Activated CD8-positive, alpha-beta T cell treated with anti-CD3 and anti-CD28 coated beads, Interleukin-2, amount 10 ng/mL, durations not matched to agents 7 days and 5 days (primary cell): ENCODE measurements at places on chromosomes 7 and 10. TPM values are rescaled to one million over a fixed set of nuclear protein-coding genes. Genes with fewer than 3 reads are reported as not detected.
A peak's percentile ranks its signal among the peaks of the same experiment; 100 is the strongest.

GRCh38 chr7:148264933-148265557 is 325.5 kb upstream of the C7orf33 start:
- no peaks in the 10 kb centered on the region for H3K36me3 ChIP-seq
- H3K27ac ChIP-seq, result no peak overlapping the region
- H3K4me1 ChIP-seq, result peaks cover 7% of the 10 kb centered on the region
- H3K27me3 ChIP-seq, result peaks cover 10% of the 10 kb centered on the region
- DNase-seq, result peak; percentile 23

DNA sequence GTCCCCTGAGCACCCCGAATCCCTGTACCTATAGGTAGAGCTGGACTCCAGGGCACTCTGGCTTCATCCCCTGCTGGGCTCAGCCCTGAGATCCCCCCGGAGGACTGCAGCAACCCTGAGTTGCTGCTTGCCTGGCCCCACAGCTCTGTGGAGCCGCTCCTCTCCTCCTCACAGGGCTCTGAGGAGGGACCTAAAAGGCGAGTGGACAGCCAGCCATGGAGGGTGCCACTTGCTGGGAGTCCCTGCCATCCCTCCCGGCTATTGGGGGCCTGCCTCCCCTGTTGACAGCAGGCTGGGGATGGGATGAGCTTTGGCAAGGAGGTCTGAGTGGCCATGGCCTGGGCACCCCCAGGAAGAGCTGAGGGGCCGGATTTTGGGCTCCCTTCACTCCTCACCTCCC is 28.0 kb upstream of the RASGEF1A start:
- H3K27me3 ChIP-seq, result peaks cover 8% of the 10 kb centered on the region
- peak overlapping the region; percentile 45 for H3K4me3 ChIP-seq
- H3K4me1 ChIP-seq, result peaks cover 84% of the 10 kb centered on the region
- peaks cover 19% of the 10 kb centered on the region for H3K36me3 ChIP-seq
- no peak for DNase-seq

DNA sequence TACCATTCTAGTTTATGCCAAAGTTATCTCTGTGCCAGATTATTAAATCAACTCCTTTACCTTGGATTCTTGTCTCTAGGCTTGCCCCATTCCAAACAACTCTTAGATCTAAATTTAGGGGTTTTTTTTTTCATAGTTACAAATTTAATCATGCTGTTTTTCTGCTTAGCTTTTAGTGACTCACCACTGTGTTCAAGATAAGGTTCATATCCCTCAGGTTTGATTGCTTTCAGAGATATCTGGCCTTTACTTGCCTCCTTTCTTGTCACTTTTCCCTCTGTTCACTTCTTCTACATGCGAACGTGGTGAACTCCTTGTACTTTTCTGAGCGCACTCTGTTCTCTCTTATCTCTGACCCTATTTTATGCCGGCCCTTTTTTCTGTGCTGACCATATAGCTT is 78.2 kb downstream of the VPS50 start:
- no peak overlapping the region for H3K4me3 ChIP-seq
- H3K27ac ChIP-seq, result no peak overlapping the region
- H3K36me3 ChIP-seq, result peaks cover 4% of the 10 kb centered on the region
- no peaks in the 10 kb centered on the region for H3K27me3 ChIP-seq

DNA sequence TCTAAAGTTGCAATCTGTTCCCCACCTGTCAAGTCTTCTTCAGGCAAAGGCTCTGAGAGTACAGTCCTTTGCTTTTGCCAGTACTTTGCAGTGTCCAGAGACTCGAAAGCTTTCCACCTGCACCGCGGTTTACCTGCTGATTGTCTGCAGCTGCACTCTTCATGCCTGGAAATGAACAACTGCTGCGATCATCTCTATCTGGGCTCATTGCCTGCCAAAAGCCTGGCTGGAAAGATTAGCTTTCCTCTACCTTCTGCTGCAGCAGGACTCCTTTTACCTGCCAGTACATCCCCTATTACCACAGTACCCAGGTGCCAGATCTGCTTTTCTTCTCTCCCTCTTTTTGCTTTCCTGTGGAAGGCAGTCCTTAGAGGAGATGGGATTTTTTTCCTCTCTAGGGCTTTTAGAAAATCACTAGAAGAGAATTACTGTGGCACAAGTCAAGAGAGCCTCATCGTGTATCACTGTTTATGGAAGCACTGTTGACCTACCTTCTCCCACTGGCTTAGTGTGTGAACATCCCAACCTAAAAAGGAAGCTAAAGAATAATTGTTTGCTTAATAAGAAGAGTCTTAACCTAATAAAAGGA is 2.2 kb downstream of the STRIP2 start:
- H3K27me3 ChIP-seq, result peaks cover 26% of the 10 kb centered on the region
- H3K36me3 ChIP-seq, result peaks cover 11% of the 10 kb centered on the region
- peaks cover 24% of the 10 kb centered on the region for H3K4me1 ChIP-seq
- no peak overlapping the region for H3K4me3 ChIP-seq

- DNase-seq, result no peak
- H3K36me3 ChIP-seq, result no peaks in the 10 kb centered on the region
- H3K27ac ChIP-seq, result no peak overlapping the region
- no peak overlapping the region for H3K4me3 ChIP-seq
- no peaks in the 10 kb centered on the region for H3K4me1 ChIP-seq
Observed at GRCh38 chr10:58779594-58779993, 266.9 kb downstream of the BICC1 start.

- H3K4me3 ChIP-seq, result no peak overlapping the region
- no peak overlapping the region for H3K27ac ChIP-seq
- H3K36me3 ChIP-seq, result no peaks in the 10 kb centered on the region
- H3K4me1 ChIP-seq, result no peaks in the 10 kb centered on the region
- H3K27me3 ChIP-seq, result no peaks in the 10 kb centered on the region
Observed at GRCh38 chr7:104414216-104414615, 85.8 kb downstream of the LHFPL3 start.

DNA sequence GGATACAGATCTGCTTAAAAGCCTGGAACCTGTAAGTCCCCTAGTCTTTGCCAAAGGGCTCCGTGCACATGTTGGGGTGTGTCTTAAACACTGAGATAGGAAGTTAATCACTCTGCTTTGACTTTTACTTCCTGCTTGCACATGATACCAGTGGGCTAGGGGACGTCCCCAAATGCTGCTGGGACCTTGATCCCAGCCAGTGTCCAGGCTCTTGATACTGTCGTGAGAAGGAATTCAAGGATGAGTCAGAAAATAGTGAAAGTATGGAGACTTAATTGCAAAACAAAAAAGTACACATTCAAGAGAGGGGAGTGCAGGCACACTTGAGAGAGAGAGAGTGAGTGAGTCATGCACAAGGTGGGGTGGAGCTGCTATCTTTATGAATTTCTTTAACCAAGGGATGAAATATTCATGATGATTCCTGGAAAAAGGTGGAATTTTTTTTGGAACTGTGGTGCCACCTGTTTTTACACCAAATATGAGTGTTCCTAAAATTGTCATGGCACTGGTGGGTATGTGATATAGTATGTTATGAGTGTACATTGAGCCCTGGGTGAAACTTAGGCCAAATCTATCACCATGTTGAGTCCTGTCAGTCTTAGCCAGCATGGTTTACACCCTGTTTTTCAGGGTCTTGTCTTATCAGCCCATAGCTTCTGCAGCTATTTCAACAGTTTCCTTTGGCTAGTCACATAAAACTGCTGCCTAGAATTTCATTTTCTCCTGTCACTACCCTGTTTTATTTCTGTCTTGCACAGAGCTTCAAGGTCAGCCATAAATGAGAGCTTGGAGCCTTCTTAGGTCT is 88.3 kb upstream of the CYP26C1 start:
- H3K27ac ChIP-seq, result no peak overlapping the region
- no peak for DNase-seq
- H3K27me3 ChIP-seq, result no peaks in the 10 kb centered on the region
- peaks cover 16% of the 10 kb centered on the region for H3K36me3 ChIP-seq
- H3K4me3 ChIP-seq, result no peak overlapping the region

DNA sequence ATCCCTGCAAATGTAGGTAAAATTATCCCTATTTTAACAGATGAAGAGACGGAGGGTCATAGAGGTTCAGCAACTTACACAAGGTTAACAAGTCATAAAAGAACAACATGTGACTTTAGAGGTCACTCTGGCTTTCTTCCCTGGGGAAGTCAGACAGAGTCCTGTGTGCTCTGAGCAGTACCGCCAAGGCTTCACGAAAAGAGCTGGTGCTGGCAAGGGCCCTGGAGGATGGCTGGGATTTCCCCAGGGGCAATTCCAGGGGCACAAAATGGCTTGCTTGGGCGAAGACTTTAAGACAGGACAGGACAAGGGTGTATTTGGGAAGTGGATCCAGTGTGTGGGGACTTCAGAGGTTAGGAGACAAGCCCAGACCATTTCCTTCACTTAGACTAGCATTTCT is 144.1 kb downstream of the PIP4K2A start:
- peak overlapping the region; percentile 70 for H3K27ac ChIP-seq
- H3K27me3 ChIP-seq, result no peaks in the 10 kb centered on the region
- no peak overlapping the region for H3K4me3 ChIP-seq
- H3K36me3 ChIP-seq, result peaks cover 83% of the 10 kb centered on the region
- peaks cover 60% of the 10 kb centered on the region for H3K4me1 ChIP-seq
- DNase-seq, result no peak

DNA sequence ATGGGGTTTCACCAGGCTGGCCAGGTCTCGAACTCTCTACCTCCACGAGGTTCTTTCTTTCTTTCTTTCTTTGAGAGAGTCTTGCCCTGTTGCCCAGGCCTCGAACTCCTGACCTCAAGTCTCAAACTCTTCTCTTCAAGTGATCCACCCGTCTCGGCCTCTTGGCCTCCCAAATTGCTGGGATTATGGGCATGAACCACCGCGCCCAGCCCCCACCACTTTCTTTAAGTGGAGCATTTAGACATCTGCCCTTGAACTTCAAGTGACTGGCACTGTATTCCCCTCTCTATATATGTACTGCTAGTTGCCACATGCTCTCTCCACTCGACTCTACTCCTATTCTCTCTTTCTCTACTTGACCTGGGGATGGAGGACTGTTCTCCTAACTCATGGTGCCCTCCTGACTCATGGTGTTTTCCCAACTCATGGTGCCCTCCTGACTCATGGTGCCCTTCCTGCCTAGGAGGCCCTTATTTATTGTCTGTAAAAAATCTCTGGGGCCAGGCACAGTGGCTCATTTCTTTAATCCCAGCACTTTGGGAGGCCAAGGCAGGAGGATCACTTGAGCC is 19.3 kb upstream of the ACHE start:
- H3K36me3 ChIP-seq, result no peaks in the 10 kb centered on the region
- H3K4me3 ChIP-seq, result no peak overlapping the region
- no peak for DNase-seq
- H3K4me1 ChIP-seq, result no peaks in the 10 kb centered on the region

GRCh38 chr10:58782876-58783851 is 270.5 kb downstream of the BICC1 start:
- no peaks in the 10 kb centered on the region for H3K36me3 ChIP-seq
- H3K27ac ChIP-seq, result no peak overlapping the region
- H3K4me1 ChIP-seq, result no peaks in the 10 kb centered on the region
- H3K4me3 ChIP-seq, result no peak overlapping the region
- H3K27me3 ChIP-seq, result no peaks in the 10 kb centered on the region

DNA sequence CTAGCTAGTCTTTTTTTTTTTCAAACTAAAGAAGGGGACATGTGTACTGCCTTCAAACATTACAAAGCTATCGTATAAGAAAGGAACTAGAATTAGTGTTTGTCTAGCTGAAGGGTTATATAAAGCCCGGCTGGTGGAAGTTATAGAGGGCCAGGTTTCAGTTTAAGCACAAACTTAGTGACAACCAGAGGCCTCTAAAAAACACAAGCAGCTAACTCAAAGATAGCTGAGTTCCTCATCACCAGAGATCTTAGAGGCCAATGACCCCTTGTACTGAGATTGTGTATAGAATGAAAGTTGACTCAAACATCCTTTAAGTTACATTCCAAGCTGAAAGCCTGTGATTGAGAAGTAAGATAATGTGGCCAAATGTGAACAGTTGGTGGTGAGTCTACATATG is 28.1 kb upstream of the SGMS1 start:
- DNase-seq, result no peak
- H3K4me1 ChIP-seq, result peaks cover 17% of the 10 kb centered on the region
- peaks cover 12% of the 10 kb centered on the region for H3K27me3 ChIP-seq
- no peaks in the 10 kb centered on the region for H3K36me3 ChIP-seq

GRCh38 chr7:31022726-31023125 is 29.4 kb upstream of the ADCYAP1R1 start:
- no peak for DNase-seq
- H3K27me3 ChIP-seq, result no peaks in the 10 kb centered on the region
- peaks cover 29% of the 10 kb centered on the region for H3K36me3 ChIP-seq
- H3K27ac ChIP-seq, result peak overlapping the region; percentile 71

DNA sequence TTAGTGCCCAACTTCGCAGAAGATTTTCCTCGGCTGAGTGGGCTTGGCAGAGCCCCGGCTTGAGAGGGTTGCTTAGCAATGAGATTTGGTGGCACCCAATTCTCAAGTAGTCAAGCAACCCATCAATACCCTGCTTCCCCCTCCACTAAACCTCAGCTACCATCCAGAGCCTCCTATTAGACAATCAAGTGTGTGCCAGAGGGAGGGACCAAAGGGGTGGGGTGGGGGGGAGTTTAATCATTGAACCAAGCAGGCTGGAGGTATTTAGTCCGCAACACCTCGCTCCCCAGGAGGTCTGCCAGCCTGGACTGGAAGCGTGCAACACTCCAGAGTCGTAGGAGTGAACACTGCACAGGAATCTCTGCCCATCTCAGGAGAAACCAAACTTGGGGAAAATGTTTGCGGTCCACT is at the start of gene HKDC1:
HKDC1 (plus strand) TSS at position 292 of the 411 bp plus-strand sequence; CDS start at position 396, 104 bp downstream.
- no peaks in the 10 kb centered on the region for H3K27me3 ChIP-seq
- H3K4me3 ChIP-seq, result no peak within 1 kb of the TSS
- peaks cover 49% of the 10 kb centered on the region for H3K4me1 ChIP-seq

GRCh38 chr10:14838582-14839304 is 637 bp downstream of the HSPA14 start:
- DNase-seq, result peak; percentile 42
- H3K27me3 ChIP-seq, result no peaks in the 10 kb centered on the region
- peaks cover 24% of the 10 kb centered on the region for H3K4me1 ChIP-seq

- peaks cover 43% of the 10 kb centered on the region for H3K4me1 ChIP-seq
- H3K27me3 ChIP-seq, result no peaks in the 10 kb centered on the region
- no peak overlapping the region for H3K27ac ChIP-seq
- H3K36me3 ChIP-seq, result peaks cover 57% of the 10 kb centered on the region
Observed at GRCh38 chr10:63166742-63167258, 33.7 kb downstream of the NRBF2 start.

GRCh38 chr7:36784991-36785940 is 61.0 kb upstream of the AOAH start:
- DNase-seq, result peak; percentile 83
- H3K27ac ChIP-seq, result peak overlapping the region; percentile 91
- H3K4me1 ChIP-seq, result peaks cover 85% of the 10 kb centered on the region
- peaks cover 33% of the 10 kb centered on the region for H3K36me3 ChIP-seq
- no peaks in the 10 kb centered on the region for H3K27me3 ChIP-seq
- peak overlapping the region; percentile 24 for H3K4me3 ChIP-seq

- H3K4me3 ChIP-seq, result no peak overlapping the region
- H3K4me1 ChIP-seq, result no peaks in the 10 kb centered on the region
Observed at GRCh38 chr10:55369670-55370420, 568.8 kb upstream of the PCDH15 start.

SLC13A4 gene
- not detected for total RNA-seq

AFAP1L2 gene
- 4.8 TPM for total RNA-seq

PLPP4 gene
- not detected for total RNA-seq

PAX2 gene
- not detected for total RNA-seq

LIPJ gene
- total RNA-seq, result not detected

CARD11 gene
- 178 TPM for total RNA-seq

TUBAL3 gene
- total RNA-seq, result not detected

NANOS1 gene
- 0.13 TPM for total RNA-seq

CYP3A4 gene
- total RNA-seq, result not detected

LAMB1 gene
- total RNA-seq, result not detected
